ENCODE measurements at places on chromosomes 1 and 21.

DNA sequence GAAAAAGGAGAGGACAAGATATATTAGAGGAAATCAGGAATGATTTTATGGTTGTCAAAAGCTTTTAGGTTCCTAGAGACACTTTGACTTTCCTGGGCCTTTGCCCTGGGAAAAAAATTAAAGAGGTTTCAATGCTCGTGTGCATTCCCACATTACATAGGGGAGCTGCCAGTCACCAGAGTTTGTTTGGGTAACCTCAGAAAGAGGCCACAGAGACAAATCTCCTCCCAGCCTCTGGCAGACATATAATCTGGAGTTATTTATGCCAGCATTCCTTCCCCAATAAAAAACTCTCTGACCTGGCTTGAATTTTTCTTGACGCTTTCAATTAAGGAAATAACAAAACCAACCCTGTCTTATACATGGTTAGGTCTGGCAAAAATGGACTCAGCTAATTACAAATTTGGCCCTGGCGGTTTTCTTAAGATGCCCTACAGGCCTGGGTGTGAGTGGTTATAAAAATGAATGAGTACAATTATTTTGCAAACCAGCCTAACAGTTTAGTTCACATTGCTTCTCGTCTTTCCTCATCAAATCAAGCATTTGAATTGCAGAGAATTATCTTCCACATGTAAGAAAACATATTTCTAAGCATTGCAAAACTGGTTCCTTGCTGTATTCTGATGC, 63.7 kb downstream of the WLS start:
- no peak for DNase-seq

- no peak for DNase-seq
These were observed 452.9 kb downstream of the MATN1 start for GRCh38 chr1:30270461-30270860.

DNA sequence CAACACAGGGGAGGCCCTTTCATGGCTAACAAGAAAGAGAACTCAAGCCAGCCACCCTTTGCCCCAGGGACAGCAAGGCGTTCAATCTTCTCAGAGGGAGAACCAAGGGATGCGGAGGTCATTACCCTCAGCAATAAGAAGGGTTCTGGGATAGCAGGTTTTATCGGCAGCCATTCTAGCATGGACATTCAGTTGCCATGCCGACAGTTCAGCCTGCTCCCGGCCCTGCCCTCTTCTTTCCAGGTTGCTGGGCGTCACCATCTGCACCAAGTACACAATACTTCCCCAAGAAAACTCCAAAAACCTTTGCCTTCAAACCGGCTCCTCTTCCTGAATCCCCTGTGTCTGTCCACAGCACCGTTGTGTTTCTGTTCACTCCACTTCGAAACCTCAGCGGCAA, 47.1 kb downstream of the SYT2 start:
- DNase-seq: no peak

DNA sequence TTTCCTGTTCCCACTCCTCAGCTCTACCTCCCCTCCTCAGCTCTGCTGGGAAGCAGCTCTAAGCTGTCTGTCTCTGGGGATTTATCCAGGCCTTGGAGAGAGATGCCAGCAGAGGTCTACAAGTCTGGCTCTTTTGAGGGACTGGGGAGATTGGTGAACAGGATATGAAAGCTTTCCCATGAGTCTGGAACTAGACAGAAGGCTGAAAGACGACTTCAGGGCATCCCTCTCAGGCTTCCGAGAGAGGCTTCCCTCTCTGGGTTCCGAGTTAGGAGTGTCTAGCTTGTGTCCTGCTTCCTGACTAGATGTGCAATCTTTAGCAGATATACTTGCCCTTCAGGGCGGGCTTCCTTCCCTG, 733 bp downstream of the TMEM35B start:
- no peak for DNase-seq

DNA sequence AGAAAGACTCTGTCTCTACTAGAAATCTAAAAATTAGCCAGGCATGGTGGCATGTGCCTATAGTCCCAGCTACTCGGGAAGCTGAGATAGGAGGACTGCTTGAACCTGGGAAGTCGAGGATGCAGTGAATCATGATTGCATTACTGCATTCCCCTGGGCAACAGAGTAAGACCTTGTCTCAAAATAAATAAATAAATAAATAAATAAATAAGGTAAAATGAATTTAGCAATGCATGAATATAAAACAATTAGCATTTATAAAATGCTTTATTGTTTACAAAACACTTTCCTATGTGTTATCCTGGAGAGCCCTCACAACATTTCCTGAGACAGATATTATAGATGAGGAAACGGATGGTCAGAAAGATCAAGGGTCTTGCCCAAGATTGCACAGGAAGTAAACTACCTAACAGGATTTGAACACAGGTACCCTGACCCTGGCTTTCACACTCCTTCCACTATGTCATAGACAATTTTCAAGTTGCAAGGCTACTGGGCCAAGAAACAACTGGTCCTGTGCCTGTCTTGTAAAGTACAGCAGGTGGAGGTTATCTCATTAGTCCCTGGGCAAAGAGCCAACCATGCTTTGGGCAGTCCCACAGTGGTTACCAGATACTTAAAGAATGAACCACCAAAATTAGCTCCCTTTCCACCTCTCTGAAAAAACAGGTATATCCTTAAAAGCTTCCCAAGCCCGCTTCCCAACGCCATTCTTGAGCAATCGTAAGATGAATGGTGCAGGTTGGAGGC, 15.4 kb upstream of the VSIG8 start:
- DNase-seq: no peak

DNA sequence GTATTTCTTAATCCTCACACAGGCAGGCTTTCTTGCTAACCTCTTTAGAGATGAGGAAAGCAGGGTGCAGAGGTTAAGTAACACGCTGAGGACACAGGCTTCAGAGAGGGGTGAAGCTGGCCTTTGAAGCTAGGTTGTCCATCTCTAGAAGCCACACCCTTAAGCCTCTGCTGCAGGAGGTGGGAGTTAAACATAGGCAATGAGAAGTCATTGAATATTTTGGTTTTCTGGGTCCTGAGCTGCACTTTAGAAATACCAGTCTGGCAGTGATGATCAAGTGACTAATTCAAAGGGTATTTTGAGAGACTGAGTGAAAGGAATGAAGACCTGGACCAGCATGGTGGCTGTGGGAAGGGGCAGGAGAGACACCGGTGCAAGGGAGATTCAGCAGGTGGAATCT, 9.9 kb downstream of the KCNJ15 start:
- DNase-seq: no peak

DNA sequence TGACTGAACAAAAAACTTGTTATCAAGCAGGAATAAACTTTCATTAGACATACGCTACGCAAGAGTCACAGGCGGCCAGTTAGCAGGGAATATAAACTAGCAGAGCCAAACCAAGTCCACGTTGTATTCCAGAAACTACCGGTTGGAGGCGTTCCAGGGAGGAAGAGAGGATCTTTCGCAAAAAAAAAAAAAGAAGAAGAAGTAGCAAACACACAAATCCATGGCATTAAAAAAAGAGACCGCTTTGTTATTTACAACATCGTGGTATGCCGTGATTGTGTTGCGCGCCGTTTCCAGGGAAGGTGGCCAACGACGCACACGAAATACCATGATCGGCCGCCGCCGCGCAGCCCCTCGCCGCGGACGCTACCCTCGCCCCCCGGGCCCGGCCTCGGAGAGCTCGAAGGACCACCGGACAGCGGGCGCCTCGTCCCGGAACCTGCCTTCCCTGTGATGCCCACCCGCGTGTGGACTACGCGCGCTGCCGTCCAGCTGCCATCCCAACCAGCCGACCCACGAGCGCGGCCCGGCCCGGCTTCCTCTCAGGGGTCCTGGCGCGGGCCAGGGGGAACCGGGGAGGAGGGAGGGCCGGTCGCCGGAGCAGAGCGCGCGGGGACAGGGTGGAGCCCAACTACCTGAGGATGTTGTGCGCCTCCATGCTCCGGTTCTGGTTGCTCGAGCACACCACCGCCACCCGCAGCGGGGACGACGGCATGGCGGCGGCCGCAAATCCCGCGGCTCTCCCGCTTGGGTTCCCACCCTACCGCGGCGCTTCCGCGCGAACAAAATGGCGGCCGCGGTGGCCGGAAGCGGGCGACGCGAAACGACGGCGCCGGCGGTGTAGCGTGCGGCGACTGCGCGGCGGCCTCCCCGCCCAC, 581 bp downstream of the SSU72 start:
- peak; percentile 79 for DNase-seq

GRCh38 chr21:45267390-45267760, 20.3 kb downstream of the POFUT2 start:
- peak; percentile 6 for DNase-seq

GRCh38 chr1:36306210-36306901, at the start of gene SH3D21:
TSS of gene SH3D21 (plus strand) at chr1:36306368. CDS start at chr1:36306421, 53 bp downstream.
- DNase-seq: peak; percentile 71

GRCh38 chr1:145898756-145899155, 11.1 kb downstream of the ITGA10 start:
- DNase-seq: no peak

- peak; percentile 83 for DNase-seq
These were observed 44.0 kb downstream of the YARS1 start for GRCh38 chr1:32773018-32773763.

DNA sequence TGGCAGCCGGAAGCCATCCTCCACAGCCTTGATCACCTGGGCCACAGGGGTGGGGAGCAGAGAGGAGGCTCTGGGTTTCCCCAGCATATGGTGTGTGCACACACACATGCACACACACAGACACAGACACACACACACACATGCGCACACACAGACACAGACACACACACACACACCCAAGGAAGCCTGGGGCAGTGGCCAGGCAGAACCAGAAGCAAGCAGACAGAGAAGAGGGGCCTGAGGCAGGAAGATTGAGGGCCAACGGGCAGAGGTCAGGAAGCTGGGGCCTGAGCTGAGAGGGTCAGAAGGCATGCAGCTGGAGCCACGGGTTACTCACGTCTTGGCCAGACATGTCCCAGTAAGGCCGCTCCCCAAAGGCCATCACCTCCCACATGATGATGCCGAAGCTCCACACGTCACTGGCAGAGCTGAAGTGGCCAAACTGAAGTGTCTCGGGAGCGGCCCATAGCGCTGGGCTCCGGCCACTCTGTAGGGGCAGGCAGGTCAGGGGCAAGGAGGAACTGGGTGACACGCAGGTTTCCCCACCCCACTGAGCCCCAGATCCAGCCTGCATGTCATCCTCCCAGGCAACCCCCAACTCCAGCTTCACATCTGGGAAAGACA, 27.4 kb downstream of the CDCA8 start:
- no peak for DNase-seq

DNA sequence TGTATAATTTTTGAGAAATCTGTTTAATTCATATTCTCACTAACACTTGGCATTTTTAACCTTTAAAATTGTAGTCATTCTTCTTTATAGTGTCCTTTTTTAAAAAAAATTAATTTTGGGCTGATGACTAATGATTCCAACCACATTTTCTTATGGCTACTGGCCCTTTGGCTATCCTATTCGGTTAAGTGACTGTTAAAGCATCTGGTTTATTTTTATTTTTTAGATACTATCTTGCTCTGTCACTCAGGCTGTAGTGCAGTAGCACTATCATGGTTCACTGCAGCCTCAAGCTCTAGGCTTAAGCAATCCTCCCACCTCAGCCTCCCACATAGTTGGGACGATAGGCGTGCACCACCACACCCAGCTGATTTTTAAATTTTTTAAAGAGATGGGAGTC, 723.2 kb upstream of the CXADR start:
- no peak for DNase-seq

GRCh38 chr1:18977428-18977827, 21.0 kb upstream of the IFFO2 start:
- no peak for DNase-seq

GRCh38 chr1:170027760-170028159, 46.7 kb downstream of the KIFAP3 start:
- DNase-seq: no peak

DNA sequence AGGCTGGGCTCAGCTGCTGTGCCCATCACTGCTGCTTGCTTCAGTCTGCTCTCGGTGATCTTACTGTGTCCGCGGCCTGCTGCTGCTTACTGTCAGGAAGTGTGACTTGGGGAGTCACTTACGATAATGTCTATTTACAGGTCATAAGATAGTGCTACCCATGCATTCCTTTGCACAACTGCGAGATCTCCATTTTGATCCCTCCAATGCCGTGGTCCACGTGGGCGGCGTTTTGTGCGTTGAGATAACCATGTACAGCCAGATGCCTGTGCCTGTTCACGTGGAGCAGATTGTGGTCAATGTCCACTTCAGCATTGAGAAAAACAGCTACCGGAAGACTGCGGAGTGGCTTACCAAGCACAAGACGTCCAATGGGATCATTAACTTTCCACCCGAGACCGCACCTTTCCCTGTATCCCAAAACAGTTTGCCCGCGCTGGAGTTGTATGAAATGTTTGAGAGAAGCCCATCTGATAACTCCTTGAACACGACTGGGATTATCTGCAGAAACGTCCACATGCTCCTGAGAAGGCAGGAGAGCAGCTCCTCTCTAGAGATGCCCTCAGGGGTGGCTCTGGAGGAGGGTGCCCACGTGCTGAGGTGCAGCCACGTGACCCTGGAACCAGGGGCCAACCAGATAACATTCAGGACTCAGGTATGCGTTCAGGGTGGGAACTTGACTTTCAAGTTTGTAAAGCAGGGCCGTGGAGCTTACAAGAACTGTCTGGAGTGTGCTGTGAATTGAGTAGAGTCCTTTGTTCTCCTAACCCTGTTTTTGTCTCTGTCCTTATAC, 24.4 kb upstream of the PWP2 start:
- peak; percentile 53 for DNase-seq

DNA sequence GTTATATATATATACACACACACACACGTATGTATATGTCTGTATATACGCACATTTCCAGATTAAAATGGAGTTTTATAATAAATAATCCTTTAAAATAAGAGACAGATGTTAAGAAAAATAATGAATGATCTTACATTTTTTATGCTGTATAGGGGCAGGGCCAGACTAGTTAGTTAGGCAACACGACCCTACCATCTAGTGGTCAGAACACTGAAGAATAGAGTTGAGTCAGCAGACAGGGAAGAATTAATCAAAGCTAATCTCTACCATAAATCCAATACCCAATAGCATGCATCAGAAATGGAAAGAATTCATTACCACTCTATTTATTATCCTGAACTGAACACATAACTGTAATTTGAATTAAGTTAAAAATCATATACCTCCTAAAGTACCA, 156.7 kb downstream of the BRINP3 start:
- DNase-seq: no peak

GRCh38 chr1:53543778-53544695, 84.8 kb downstream of the DMRTB1 start:
- no peak for DNase-seq

DNA sequence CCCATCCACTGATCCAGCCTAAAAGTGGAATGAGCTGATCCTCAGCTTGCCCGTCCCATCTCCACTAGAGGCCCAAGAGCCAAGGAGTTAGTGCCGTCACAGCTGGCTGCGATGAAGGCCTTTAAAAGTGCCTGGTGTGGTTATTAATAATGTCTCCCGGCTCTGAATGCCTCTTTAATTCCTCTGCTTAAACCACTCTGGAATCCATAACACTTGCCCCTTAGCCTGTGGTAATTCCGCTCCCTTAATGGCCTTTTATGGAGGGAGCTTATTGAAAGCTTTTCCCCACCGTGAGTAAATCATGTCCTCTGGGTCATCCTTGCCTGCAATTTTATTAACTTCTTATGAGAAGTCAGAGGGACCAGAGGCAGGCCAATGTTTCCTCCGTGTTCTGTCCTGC, 55.4 kb downstream of the UBIAD1 start:
- DNase-seq: no peak

GRCh38 chr21:24759348-24760075, 847.8 kb downstream of the MRPL39 start:
- DNase-seq: no peak

All from activated CD4-positive, alpha-beta memory T cell treated with anti-CD3 and anti-CD28 coated beads for 36 hours (primary cell).